D341Med (cell line): ENCODE measurements at places on chromosomes 3 and 15.

DNA sequence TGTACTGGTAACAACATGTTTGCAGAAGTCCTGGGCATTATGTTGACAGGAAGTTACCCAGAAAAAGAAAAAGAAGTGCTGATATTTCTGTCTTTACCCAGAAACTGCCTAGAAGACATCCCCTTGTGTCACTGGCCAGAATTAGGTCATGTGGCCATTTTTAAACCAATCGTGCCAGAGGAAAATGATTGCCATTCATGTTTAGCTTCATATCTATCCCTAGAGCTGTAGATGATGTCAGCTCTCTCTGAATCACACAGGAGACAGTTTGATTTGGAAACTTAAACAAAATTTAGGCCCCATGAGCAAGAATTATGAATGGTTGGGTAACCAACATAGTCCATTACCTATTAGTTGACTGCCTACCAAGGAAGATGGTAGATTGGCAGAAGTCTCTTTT is 8.9 kb upstream of the PLOD2 start:
- no peak for DNase-seq

DNA sequence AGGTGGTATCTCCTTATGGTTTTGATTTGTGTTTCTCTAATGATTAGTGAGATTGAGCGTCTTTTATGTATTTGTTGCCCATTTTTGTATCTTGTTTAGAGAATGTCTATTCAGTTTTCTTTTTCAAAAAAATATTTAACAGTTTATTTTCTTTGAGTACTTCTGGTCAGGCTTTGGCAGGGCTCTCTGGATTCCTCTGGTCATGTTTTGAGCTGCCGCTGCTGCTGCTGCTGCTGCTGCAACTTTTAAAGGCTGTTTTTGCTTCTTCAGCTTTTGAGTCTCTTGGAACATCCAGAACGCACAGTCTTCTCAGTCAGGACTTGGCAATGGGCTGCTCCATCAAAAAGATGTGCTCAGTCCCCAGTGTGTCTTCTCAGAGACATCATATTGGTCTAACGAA is 40.1 kb downstream of the REC114 start:
- no peak for DNase-seq

- DNase-seq: no peak
Observed at GRCh38 chr15:87947560-87947959, 309.0 kb downstream of the NTRK3 start.

DNA sequence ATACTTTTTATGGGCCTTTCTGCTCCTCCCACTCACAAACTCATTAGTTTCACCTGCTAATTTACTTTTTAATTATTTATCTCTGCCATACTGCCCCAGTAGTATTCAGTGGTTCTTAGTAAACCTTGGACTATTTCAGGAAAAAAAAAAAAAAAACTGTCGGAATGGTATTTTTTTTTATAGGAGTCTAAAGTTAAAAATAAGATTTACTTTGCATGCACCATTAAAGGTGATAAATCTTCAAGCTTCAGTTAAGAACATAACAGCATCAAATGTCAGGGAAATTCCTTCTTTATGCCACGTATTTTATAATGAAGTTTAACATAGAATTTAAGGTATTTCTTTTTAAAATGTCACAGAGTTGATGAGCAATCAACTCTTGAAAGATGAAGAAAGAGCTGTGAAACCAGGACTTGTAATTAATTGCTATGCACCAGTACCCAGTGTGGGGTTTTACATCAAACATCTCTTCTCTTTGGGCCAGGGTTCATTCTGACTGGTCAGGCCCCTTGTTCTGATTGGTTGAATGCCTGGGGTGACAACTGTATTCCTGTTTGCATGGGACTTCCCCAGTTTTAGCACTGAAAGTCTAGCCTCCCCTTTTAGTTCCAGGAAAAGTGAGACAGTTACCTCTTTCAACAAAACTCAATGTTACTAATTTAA is 40.3 kb upstream of the PTPRG start:
- DNase-seq: no peak

- DNase-seq: no peak
Observed at GRCh38 chr15:95032156-95032555, 800.8 kb downstream of the MCTP2 start.

- DNase-seq: no peak
Observed at GRCh38 chr3:12381199-12381598, 92.3 kb downstream of the PPARG start.

GRCh38 chr3:71050538-71051258 is 532.8 kb downstream of the FOXP1 start:
- no peak for DNase-seq

DNA sequence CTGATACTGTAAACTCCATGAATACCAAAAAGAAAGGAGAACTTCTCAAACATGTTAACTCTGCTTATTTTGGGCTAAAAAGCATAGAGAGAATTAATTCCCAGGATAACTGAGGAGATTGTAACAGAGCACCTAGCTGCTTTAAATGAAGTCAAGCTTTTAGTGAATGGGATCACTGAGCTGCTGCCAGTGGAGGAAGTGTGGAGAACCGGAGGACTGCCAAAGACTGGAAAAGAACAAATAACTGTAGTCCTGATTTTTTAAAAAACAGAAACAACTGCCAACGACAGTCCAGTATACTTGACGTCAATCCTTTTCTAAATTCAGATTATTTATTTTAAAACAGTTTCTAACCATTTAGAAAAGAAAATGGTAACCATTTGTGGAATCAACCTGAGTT is 3.3 kb downstream of the C3orf70 start:
- no peak for DNase-seq
